Ammon's horn (tissue), 1 donor: ENCODE measurements at places on chromosomes 1 and 21.
A peak's percentile ranks its signal among the peaks of the same experiment; 100 is the strongest.

GRCh38 chr1:118007391-118007790, 77.9 kb downstream of the WDR3 start:
- DNase-seq: no peak

DNA sequence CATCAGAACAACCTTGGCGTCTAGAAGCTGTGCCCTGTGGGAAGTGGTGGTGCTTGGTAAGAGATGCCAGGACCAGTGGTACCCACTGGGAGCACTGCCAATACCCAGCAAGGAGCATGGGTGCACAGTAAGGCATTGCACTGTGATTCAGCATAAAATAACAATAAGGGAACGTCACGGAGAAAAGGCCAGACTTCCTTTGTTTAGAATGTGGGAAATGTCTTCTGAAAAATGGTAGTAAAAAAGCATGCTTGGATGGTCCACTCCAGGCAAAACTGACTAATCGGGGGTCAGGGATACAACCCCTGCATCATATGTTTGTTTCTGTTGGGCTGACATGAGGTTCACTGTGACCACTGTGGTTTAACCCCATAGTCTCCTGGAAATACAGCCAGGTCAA, 14.7 kb downstream of the METTL18 start:
- no peak for DNase-seq

GRCh38 chr1:44810101-44810761, 1.9 kb downstream of the BTBD19 start:
- DNase-seq: no peak

DNA sequence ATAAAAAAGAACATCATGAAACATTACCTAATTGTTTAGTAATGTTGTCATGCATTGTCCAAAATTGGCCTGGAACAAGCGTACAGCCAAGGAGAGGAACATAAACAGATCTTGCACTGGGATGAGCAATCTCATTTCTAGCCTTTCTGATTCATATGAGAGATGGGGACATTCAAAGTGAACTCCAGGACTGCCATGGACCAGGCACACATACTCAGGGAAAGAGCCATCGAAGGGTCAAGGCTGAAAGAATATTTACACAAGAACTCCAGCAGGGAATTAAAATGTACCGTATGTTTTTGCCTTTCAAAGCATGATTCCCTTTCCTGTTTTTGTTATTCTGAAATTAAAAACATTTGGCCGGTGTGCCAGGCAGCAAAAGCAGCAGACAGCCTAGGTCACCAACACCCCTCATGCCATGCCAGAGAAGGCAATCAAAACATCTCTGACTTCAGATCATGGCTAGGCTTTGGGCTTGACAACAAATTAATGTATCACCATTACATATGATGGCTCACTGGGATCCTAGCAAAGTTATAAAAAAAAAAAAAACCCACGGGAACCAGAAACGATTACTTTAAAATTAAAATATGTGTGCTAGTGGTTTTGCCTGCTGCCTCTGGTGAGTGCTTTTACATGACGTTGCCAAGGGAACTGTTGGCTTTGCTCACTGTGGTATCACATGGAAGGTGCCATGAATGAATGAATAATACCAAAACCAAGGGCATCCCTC, 159.8 kb downstream of the TGFBR3 start:
- peak; percentile 54 for DNase-seq

- DNase-seq: no peak
These were observed 184.5 kb upstream of the TMEM51 start for GRCh38 chr1:14969006-14969405.

DNA sequence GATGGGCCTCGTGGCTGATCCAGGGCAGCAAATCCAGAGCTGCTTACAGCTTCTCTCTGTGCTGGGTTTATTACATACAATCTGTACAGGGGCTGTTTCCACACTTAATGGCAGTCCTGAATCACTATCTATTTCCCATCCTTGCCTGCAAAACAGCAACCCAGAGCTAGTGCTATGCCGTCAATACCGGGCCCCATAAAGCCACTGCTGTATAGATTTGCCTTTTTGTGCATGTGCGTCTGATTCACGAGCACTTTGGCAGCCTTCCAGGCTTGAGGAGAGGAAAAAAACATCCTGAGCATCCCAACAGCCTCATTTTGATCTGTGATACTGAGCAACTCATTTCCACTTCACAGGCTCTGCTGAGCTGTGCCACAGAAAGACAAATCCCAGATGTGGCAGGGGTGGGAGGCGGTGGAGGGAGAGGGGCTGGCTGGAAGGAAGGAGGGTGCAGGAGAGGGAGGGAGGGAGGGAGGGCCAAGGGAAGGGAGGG, 65.2 kb upstream of the TARBP1 start:
- DNase-seq: peak; percentile 92

DNA sequence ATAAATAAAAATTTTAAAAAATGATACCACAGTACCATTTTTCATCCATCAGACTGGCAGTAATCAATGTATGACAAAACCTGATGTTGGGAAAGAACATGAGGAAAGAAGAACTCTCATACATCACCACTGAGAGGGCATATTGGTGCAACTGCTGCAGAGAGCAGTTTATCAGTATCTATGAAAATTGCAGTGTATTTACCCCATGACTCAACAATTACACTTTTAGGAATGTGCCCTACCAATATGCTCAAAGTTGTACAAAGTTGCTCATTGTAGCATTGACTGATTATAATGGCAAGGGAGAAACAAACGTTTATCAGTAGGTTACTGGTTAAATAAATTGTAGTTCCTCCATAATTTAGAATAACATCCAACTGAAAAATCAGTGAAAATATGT, 36.7 kb downstream of the CATSPERE start:
- no peak for DNase-seq

DNA sequence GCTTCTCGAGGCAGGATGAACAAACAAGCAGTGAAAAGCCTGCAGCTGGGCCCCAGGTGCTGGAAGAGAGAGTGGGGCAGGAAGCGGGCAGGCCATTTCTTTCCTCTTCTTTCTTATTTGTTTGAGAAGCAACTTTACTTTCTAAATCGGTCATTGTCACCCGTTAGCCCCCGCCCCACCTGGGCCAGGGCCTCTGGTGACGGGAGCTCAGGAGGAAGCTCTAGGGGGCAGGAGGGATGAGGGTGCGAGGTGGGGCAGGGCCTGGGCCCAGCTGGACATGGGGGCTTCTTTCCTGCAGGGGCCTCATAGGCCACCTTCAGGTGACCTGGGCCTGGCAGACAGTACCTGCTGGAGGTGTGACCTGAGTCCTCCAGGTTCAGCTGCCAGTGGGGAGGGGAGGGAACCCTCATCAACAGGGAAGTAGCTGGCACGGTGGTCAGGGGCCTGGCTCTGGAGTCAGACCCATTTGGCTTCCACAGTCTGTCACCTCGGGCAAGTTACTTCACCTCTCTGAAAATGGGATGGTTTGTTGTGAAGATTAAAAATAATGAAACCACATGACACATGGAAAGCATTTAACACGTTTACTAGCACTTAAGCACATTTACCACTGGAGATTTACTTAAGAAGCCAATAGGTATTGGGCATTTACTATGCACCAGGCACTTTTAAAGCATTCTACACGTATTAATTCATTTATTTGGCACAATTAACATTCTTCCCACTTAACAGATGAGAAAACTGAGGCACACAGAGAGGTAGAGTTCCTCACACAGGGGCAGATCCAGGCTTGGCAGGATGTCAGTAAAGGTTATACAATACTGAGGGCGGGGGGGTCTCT, 54.1 kb upstream of the ID3 start:
- DNase-seq: no peak

GRCh38 chr21:28654406-28654805, 338.3 kb downstream of the LTN1 start:
- DNase-seq: no peak

- no peak for DNase-seq
These were observed 36.9 kb downstream of the WDR64 start for GRCh38 chr1:241688940-241689368.

GRCh38 chr1:223074445-223075300, 68.4 kb downstream of the TLR5 start:
- no peak for DNase-seq

DNA sequence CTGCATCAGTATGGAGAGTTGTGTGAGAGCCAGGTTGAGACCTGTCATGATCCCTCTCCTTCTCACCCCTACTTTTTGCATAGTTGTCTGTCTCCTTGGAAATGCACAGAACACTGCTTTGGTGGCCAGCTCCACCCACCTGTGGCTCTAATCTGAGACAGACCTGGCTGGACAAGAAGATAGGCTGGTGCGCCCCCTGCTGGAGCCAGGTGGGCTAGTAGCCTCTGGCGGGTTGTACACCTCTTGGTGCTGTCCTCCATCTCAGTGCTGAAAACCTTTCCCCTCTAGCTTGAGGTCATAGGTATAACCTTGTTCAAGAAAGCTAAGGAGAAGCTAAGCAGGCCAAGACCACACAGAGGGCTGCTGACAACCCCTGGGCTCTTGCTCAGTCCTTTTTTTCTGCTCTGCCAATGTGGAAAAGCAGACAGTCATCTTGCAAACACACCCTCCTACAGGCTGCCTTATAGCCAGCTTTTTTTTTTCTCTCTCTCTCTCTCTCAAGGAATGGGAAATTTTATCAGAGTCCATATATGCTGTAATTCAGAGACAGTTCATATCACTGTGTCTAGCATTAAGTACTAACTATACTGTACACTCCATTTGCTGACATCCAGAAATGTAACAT, 58.8 kb upstream of the SPATA6 start:
- DNase-seq: peak; percentile 62

- DNase-seq: no peak
These were observed 11.0 kb upstream of the ZFP69B start for GRCh38 chr1:40439247-40439646.

DNA sequence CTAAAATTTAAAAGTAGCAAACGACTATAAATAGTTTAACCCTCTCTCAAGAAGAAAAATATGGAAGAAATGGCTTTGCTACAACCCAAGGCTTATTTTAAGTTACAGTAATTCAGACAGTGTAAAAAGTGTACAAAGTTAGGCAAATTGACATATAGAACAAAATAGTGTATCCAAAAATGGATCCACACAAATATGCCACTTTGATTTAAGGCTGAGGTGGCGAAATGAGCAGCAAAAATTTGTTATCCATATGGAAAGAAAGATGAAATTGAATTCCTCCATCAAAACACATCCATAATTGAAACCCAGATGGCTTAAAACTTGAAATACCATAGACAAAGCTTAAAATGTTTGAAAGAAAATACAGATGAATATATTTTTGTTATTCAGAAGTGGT, 540.8 kb downstream of the BRINP3 start:
- DNase-seq: no peak

- no peak for DNase-seq
These were observed 51.6 kb downstream of the PIK3CD start for GRCh38 chr1:9703165-9703509.

DNA sequence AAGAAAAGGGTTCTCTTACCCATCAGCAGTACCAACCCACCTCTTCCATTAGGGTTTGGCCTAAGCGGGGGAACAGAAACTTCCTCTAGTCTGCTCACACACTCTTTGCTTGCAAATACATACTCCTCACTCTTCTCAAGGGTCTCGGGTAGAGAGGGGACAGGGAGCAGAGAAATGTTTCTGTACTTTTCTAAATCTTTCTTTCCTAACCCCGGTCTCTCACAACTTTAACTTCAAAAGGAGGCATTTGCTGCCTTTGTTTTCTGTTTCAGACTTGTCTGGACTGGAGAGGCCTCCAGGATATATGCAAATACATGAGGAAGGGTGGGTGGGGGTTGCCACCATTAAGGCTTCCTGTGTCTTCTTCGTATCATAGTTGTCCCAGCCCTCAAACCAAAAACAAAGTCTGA, 10.5 kb upstream of the LAX1 start:
- DNase-seq: no peak

GRCh38 chr1:200049810-200050209, 22.3 kb downstream of the NR5A2 start:
- DNase-seq: no peak

GRCh38 chr1:7584157-7584556, 186.9 kb upstream of the VAMP3 start:
- DNase-seq: no peak

GRCh38 chr1:189782295-189782694, 695.4 kb downstream of the BRINP3 start:
- peak; percentile 16 for DNase-seq

GRCh38 chr1:31577515-31578192, 1.3 kb downstream of the TINAGL1 start:
- no peak for DNase-seq

GRCh38 chr1:99829269-99829668, 20.9 kb upstream of the AGL start:
- no peak for DNase-seq

DNA sequence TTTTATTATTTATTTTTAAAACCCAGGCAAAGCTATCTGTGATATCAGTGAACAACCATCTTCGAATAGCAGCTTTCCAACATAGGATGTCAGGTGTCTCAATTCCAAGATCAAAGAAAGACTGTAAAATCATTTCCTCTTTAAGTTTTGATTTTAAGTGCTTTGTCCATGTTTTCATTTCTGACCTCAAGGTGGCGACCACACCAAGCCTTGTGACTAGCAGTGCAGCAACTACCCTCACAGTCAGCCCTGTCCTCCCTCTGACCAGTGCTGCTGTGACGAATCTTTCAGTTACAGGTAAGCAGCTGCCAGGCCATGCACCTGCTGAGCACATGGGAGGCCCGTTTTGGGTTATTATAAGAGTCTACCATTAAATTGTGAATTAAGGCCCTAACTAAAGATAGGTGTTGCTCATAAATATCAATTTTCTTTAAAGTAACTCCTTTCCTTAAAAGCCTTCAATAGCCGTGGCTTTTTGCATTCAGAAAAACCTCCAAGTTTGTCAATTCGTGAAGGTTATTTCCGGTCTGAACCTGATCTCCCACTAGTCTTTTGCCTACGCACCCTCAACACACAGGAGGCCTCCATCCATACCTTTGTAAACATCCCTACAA, 117.0 kb downstream of the CD247 start:
- DNase-seq: peak; percentile 65

GRCh38 chr1:185864331-185864730, 130.1 kb downstream of the HMCN1 start:
- DNase-seq: no peak

GRCh38 chr1:20371883-20372282, 81.2 kb downstream of the VWA5B1 start:
- no peak for DNase-seq

GRCh38 chr1:14705824-14706223, 107.3 kb downstream of the KAZN start:
- no peak for DNase-seq

- DNase-seq: no peak
These were observed 158.0 kb downstream of the CLIC6 start for GRCh38 chr21:34826836-34827235.

- DNase-seq: peak; percentile 48
These were observed 4.0 kb upstream of the GPR3 start for GRCh38 chr1:27388337-27389005.
